ENCODE measurements at places on chromosomes 6 and 20.
A peak's percentile ranks its signal among the peaks of the same experiment; 100 is the strongest.

DNA sequence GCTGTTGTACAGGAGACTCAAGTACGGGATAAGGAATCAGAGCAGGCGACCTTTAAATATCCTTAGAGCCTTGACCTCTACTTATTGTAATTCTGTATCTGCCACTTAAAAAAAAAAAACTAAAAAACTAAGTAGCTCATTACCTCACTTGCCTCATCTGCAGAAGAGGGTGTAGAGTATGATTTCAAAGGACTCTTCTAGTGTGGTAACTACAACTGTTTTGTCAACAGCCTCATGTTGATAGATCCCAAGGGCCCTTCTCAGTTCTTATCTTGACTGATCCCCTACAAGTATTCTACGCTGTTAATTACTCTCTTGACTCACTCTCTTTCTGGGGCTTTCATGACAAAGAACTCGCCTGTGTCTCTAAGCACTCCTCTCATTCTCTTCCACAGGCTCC, 16.7 kb upstream of the PDYN start:
- DNase-seq, result no peak

DNA sequence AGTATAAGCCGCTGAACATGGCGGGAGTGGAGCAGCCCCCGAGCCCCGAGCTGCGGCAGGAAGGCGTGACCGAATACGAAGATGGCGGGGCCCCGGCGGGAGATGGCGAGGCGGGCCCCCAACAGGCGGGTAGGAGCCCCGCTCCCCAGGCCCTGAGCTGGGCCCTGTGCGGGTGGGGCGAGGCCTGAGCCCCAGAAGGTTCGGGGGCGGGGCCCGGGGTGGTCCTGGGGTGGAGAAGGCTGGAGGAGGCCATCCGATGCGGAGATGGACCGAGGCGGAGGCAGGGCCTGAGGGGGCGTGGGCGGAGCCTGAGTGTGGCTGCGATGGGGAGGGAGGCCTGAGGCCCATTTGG, 7.1 kb downstream of the L3MBTL1 start:
- DNase-seq, result peak; percentile 7

- no peak for DNase-seq
Measured at GRCh38 chr6:73207221-73207837, 18.0 kb downstream of the KHDC1L start.

- no peak for DNase-seq
Measured at GRCh38 chr6:168152306-168152963, 73.4 kb upstream of the FRMD1 start.

- no peak for DNase-seq
Measured at GRCh38 chr20:34282041-34282440, 21.1 kb downstream of the AHCY start.

- DNase-seq, result no peak
Measured at GRCh38 chr6:34176261-34177031, 30.6 kb upstream of the GRM4 start.

DNA sequence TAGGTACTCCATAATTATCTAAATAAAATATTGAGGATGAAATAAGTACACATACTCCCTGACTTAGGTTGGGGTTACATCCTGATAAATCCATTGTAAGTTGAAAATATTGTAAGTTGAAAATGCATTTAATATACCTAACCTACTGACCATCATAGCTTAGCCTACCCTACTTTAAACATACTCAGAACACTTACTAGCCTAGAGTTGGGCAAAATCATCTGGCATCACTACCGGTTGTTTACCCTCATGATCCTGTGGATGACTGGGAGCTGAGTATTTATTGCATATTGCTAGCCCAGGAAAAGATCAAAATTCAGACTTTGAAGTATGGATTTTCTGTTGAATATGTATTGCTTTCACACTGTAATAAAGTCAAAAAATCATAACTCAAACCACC, 467.3 kb downstream of the C6orf118 start:
- no peak for DNase-seq

GRCh38 chr6:157335829-157336228, 12.5 kb upstream of the TMEM242 start:
- no peak for DNase-seq

GRCh38 chr6:154095571-154095970, 56.5 kb downstream of the OPRM1 start:
- no peak for DNase-seq

- no peak for DNase-seq
Measured at GRCh38 chr6:134888316-134888715, 61.6 kb downstream of the ALDH8A1 start.

GRCh38 chr20:1278993-1279392, 12.9 kb downstream of the SNPH start:
- no peak for DNase-seq

- no peak for DNase-seq
Measured at GRCh38 chr6:82260997-82261732, 13.6 kb upstream of the IBTK start.

DNA sequence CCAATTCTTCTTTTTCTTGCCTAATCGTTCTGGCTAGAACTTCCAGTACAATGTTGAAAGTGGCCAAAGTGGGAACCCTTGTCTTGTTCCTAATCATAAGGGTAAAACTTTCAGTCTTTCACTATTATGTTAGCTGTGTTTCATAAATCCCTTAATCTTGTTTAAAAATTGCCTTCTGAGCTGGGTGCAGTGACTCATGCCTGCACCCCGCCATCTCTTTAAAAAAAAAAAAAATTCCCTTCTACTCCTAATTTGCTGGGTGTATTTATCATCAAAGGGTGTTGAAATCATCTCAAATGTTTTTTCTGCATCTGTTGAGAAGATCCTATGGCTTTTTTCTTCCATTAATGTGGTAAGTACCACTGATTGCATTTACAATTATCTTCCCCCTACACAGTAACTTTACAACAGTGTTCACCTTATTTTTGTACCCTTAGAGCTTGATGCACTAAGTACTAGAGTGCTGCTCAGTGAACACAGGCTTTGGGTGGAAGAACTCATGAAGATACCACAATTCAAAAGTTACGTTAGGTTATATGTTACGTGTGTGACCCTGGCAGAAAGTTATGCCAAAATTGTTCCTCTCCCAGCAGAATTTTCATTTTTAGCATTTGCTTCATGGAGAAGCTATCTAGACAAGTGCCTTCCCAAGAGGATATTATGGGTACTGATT, 9.7 kb downstream of the SNRPB start:
- no peak for DNase-seq

DNA sequence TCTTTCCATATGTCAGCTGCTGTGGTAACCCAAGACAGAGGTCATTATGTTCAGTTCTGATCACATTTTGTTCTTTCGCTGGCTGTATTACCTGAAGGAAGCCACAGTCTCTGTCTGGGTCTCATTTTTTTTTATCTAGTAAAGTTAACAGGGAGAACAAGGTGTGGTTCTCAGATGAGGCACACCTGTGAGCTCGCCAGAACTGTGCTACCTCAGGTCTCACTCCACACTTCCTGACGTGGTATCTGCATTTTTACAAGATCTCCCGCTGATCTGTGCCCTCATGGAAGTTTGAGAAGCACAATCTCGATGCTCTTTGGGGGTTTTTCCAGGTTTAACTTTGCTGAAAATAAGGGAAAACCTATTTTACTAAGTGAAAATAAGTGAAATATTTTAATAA, 169.5 kb upstream of the CENPW start:
- no peak for DNase-seq

- DNase-seq, result no peak
Measured at GRCh38 chr6:140960566-140960965, 1172.2 kb upstream of the GJE1 start.

GRCh38 chr20:14245368-14245970, 91.9 kb downstream of the FLRT3 start:
- no peak for DNase-seq

DNA sequence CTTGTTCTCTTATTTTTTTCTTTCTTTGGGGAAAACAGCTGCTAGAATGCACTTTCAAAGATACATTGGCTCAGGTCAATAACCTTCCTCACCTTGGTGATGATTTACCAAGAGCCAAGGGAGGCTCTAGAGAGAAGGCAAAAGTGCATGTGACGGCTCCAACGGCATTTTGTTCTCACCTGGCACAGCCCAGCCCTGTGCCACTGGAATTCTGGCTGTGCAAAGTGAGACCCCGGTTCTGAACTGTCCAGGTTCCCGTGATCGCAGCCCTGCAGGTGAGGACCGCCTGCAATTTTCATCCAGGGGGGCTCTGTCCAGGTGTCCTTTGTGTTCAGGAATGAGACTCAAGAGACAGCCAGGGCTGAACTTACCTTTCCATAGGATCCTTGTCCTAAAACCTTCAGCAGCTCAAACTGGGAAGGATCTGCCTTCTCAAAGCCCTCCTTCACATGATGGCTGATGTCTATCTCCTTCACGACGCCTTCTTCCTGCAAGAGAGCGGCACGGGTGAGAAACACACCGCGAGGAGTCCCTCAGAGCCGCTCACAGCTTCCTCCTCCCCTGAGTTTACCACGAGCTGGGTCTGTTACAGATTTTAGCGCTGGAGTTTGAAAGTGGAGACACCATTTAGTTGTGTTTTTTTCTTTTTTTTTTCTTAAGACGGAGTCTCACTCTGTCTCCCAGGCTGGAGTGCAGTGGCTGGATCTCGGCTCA, 48.0 kb downstream of the RAMACL start:
- DNase-seq, result no peak

DNA sequence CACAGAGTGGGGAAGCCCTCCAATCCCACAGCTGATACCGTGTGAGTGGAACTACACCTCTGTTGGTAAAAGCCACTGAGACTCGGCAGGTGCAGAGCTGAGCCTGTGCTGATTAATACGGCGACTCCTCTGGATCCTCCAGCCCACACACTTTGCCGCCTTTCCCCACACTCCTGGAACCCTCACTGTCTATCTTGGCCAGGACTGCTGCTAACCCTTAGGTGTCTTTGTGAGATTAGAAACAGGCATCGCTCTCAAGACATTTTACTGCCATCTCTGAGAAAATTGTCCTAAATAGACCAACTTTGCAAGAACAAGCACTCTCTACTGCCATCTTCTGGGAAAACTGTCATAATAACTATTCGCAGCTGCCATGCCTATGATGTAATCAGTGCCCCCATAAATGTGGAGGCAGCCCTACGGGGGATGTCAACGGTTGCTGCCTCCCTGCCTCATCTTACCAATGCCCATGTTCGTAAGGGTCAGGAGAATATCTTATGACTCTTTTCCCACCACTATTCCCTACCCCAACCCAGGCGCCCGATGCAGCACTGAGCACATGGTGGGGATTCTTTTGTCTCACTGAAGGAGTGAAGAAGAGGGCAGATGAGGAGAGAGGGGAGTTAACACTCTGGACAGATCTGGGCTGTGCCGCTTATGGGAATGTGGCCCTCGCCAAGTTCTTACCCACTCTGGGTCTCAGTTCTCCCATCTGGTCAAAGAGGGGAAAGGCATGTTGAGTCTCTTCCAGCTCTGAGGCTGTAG, 26.1 kb upstream of the KCNB1 start:
- no peak for DNase-seq

GRCh38 chr6:107634324-107635056, 144.6 kb downstream of the SOBP start:
- no peak for DNase-seq

GRCh38 chr6:35973670-35974222, 50.7 kb downstream of the SLC26A8 start:
- DNase-seq, result peak; percentile 34

GRCh38 chr6:136987526-136987925, 57.2 kb downstream of the IL20RA start:
- DNase-seq, result no peak

DNA sequence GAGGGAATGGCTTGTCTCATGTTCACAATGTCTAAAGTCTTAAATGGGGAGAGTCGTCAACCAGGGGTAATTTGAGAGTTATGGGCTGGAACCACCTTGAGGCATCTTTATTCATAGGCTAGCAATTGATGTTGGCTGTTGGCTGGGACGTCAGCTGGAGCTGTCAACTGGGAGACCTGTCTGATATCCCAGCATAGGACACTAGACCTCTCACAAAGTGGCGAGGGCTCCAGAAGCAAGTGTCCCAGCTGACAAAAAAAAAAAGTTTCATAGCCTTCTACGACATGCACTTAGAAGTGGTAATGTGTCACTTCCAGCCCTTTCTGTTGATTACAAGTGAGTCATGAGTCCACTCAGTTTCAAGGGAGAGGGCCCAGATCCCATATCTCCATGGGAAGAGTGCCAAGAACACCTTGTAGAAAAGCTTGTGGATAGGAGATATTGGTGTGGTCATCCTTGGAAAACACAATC, 278.0 kb downstream of the ESR1 start:
- DNase-seq, result no peak

DNA sequence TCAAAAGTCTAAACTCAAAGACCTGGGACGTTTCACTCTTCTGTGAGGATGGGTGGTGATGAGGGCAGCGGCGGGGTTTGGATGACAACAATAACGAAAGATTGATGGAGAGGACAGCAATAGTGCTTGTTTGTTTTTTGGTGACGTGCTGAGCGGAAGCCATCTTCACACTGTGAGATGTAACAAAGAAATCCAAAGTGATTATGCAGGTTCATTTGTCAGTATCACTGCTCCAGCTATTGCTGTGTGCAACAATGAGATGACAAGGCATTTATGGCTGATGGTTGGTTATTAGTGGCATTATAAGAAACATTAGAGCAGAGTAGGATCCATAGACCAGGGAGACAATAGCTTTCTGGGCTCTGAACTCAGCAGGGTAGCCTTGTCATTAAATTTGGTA, 306.7 kb downstream of the RNF144B start:
- no peak for DNase-seq

GRCh38 chr6:138914701-138915100, 73.4 kb downstream of the REPS1 start:
- DNase-seq, result no peak

DNA sequence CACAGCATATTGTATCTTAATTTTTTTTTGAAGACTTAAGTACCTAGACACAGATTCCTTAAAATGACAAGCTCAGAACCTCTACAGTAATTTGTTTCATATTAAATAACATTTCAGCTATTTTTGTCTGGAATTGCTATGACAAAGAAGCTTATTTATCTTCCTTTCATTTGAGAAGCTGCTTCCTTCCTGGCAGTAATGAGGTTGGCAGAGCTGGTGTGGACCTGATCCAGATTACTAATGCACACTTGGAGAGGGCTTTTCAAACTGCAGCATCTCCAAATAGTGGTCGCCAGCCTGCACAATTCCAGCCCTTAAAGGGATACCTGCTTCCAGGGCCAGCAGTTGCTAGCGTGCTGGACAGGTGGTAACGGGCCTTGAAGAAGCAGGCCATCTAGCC, 12.1 kb downstream of the PTCHD4 start:
- no peak for DNase-seq

- peak; percentile 75 for DNase-seq
Measured at GRCh38 chr20:63495741-63496595, 2.9 kb downstream of the EEF1A2 start.

GRCh38 chr20:38723017-38723847, 1.1 kb upstream of the SLC32A1 start:
- no peak for DNase-seq

All from stimulated activated CD4-positive, alpha-beta T cell treated with anti-CD3 and anti-CD28 coated beads, Interleukin-15, amount 100 ng/mL, for 48 hours (primary cell).